Femur (tissue), 1 donor: ENCODE measurements at places on chromosomes 2 and 18.

DNA sequence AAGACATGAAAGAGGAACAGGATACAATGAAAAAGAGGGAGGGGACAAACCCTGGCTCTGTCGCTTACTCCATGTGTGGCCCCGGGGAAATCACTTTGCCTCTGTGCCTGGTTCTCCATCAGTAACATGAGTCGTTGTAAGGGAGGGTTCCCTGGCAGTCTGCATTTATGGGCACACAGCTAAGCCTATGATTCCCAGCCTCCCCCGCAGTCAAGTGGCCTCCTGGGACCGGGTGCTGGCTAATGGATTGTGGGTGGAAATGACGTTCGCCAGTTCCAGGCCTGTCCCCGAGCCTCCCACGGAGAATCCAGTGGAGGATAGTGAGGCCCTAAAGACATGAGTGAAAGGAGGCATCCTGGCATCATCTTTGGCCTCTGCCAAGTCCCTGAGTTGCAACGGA lies 42.7 kb downstream of the SFXN5 start:
- DNase-seq: no peak

DNA sequence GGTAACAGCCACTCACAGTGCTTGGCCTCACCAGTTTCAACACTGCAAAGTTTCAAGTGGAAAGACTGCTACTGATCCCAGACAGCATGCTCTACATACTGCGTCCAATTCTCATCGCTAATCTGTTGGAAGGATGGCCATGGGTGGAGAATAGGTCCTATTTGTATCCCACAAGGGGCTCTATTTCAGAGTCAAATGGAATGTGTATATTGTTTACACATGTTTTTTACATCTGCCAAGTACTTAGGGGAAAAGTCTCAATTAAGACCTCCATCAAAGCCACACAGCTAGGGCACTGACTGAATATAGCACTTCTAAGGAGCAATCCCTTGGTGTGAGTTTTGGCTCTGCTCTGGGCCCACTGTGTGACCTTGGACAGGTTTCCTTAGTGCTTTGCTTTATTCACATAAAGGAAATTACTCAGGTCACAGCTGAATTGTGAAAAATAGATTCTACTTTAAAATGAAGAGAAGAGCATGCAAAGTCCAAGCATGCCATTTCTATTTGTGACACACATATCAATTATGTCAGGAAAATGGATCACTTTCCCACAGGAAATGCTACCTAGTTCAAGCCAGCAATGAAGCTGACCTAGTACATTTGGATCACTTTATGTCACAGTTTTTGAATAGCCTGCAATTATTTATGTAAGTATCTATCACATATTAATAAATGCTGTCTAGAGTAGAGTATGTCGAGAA lies 112.9 kb upstream of the STK17B start:
- peak; percentile 66 for DNase-seq

DNA sequence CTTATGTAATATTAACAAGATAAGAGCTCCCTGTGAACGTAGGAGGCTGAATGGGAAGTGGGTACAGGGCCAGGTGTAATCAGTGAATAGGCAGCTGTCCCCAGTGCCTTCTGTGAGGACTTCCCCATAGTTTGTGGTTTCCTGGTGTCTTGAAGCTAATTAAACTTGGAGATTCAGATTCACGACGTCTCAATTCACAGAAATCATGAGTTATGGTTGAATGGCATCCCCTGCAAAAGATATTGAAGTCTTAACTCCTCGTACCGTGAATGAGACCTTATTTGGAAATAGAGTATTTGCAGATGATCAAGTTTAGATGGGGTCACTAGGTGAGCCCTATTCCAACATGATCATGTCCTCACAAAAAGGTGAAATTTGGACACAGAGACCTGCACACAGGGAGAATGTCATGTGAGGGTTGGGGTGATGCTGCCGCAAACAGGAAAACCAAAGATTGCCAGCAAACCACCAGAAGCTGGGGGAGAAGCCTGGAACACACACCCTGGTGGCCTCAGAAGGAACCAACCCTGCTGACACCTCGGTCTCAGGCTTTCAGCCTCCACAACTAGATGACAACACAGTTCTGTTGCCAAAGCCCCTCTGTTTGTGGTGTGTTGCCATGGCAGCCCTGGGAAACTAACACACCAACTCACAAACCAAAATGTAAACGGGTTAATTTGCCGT lies 13.2 kb downstream of the ARL4C start:
- DNase-seq: no peak

DNA sequence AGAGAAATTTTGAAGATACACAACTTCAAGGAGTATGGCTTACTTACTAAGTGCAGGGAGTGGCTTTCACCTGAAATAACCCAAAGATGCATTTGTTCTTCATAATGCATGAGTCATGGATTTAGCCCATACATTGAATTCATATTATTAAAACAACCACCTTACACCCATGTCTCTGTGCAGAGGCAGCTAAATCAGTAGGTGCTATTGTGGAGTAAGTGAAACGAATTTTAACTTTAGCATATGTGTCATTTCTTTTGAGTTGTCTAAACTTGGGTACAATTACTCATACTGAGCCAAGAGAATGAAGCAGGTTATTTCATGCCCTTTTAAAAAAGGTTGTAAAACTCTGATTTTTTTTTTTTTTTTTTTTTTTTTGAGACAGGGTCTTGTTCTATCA lies 11.0 kb upstream of the ANKRD29 start:
- DNase-seq: no peak

DNA sequence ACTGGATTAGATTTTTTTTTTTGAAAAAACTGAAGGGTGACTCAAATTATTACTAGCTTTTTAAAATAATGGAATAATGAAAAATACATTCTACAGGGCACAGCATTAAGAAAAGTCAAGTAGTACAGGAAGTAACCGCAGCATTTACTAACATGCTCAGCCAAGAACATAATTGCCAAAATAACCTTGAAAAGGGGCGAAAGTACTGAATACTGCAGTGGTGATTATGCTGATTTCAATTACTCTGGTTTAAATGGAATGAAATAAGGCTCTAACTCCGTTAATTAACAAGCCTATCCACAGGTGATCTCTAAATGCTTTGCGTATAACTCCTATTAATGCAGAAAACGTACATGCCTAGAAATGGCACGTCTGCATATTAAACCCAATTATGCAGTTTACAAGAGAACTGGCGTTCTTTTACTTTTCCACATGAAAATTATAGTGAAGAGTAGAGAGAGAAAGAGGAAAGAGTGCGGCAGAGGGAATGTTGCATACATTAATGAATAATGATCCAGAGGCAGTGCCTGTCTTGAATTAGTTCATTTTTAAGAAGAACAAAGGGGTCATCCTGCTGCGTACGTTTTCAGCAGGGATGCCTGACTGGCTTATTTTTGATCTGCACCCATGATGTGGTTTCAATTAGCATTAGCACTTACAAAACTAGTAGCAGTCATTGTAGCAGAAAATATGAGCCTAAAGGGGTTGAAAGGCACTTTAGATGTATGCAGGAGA lies 612.4 kb downstream of the NYAP2 start:
- DNase-seq: no peak

DNA sequence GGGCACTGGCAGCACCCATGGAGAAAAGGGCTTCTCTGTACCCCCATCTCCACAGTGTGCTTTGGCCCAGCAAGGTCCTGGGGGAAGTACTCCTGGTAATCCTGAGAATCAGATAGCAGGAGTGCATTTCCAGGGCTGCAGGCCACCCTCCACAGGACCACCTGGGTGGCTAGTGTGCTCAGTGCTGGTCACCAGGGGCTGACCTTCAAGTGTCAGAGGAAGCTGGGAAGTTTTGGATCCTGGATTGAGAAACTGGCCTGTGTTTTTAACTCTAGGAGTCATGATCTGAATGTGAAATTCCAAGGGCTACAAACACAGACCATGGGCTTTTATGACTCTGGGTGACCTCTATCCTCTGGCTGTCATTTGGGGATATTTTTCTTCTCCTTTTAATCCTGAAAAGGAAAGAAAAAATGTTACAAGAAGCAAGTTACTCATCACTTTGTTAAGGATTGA lies 9.3 kb downstream of the RHOB start:
- no peak for DNase-seq
